ENCODE measurements at places on chromosomes 7 and 10.

DNA sequence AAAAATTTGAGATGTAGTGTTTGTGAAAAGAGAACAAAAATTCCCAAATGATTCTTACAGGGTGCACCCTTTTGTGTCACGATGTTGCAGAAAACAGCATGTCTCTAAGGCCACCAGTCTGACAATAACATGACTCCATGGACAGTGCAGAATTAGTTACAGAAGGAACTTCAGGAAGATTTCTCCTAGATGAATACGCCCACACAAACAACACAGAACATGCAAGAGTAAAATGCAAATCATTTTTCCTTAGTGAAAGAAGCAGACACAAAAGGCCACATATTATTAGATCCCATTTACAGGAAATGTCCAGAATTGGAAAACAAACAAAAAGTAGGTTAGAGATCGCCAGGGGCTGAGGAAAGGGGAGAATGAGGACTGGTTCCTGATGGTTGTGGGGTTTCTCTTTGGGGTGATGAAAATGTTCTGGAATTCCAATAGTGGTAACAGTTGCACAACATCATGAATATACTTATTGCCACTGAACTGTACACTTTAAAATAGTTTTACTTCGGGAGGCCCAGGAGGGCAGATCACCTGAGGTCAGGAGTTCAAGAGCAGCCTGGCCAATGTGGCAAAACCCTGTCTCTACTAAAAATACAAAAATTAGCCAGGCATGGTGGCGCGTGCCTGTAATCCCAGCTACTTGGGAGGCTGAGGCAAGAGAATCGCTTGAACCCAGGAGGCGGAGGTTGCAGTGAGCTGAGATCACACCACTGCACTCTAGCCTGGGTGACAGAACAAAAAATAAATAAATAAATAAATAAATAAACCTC lies 10.2 kb downstream of the ZC3HAV1 start:
- DNase-seq, result no peak

DNA sequence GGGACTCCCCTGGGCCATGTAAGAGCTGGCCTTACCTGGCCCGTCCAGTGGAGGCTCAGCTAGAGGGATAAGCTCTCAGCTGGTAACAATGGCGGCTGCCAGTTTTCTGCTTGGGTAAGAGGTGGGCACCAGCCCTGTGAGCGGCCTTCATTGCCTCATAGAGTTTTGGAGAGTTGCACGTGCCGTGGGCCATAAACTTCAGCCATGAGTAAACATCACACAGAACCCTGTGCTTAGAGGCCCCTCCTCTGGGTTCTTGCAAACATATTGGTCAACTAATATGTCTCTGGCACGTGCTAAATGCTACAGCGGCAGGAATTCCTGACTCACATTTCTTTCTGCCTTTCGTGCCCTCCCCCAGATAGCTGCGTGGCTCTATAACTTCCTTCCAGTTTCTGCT lies 103.9 kb upstream of the LEP start:
- DNase-seq, result no peak

- no peak for DNase-seq
Measured at GRCh38 chr7:98234429-98235147, 17.4 kb downstream of the TECPR1 start.

DNA sequence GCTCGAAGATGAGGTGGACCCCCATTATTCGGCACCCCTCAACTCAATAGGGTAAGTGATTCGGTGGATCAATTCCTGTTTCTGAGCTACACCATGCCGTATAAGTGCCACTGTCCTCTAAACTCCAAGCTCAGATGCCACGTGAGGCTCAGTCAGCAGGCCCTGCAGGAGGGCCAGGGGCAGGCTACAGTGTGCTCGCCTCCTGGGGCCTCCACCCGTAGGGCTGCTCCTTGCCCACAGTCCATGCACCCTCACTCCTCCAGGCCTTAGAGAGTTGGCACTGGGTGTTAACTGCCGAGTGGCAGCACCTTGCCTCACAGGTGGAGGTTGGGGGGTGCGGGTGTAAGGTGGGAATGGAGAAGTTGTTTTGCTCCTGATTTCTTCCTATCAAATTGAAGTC lies 12.1 kb downstream of the C10orf53 start:
- DNase-seq, result no peak

- DNase-seq, result no peak
Measured at GRCh38 chr10:34003561-34003960, 669.1 kb upstream of the NRP1 start.

DNA sequence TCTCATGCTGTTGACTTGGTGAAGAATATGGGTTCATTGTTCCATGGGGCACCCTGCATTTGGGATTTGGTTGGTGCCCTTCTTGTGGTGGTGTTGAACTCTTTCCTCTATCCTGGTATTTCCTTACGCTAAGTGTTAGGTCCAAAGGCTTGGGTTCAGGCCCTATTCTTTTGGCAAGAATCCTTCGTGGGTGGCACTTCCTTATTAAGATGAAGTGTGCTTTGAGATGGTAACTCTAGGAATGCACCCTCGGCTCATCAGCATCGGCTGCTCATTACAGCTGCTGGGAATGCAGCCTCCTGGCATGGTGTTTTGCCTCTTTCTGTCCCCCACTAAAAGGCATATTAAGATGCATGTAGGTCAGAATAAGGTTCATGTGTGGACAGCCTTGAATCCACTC lies 380.7 kb downstream of the RPS24 start:
- DNase-seq, result no peak

DNA sequence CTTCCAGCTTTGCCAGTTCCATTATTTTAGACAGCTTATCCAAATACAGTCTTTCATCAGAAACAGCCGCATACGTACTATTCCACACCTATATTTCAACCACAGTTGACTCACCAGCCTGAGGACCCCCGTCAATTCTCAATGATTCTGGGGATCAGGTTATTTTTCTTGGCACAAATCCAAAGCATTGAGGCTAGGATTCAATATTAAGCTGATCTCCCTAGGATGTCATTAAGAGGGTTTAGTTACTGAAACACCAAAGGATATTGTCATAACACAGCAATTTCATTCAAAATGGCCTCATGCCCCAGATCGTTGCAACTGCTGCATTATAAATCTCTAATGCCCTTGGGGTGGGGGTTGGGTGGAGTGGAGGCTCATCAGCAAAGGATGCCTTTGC lies 214.6 kb downstream of the PTEN start:
- no peak for DNase-seq

- peak; percentile 5 for DNase-seq
Measured at GRCh38 chr7:66043681-66044497, 31.7 kb upstream of the ASL start.

- no peak for DNase-seq
Measured at GRCh38 chr10:120530699-120531098, 73.7 kb downstream of the PLPP4 start.

DNA sequence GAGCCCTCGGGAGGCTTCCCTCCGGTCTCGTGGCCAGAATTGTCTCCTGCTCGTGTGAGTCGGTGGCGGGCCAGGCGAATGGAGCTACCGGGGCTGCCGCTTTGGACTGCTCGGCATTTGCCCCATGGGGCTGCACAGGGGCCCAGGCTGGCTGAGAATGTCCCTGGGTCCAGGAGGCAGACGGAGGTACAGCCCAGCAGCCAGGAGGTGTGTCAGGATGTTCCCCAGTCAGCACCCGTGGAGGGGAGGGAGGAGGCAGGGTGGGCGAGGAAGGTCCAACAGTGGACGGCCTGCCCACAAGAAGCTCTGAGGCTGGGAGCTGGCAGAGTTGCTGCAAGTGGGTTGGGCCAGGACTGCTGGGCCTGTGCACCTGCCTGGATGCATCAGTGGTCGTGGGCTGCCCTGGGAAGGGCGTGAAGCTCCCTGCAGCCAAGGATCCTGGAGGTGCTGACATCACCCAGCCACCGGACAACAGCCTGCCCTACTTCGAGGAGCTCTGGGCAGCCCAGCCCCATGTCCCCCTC lies 46.4 kb downstream of the PDGFA start:
- DNase-seq, result no peak

DNA sequence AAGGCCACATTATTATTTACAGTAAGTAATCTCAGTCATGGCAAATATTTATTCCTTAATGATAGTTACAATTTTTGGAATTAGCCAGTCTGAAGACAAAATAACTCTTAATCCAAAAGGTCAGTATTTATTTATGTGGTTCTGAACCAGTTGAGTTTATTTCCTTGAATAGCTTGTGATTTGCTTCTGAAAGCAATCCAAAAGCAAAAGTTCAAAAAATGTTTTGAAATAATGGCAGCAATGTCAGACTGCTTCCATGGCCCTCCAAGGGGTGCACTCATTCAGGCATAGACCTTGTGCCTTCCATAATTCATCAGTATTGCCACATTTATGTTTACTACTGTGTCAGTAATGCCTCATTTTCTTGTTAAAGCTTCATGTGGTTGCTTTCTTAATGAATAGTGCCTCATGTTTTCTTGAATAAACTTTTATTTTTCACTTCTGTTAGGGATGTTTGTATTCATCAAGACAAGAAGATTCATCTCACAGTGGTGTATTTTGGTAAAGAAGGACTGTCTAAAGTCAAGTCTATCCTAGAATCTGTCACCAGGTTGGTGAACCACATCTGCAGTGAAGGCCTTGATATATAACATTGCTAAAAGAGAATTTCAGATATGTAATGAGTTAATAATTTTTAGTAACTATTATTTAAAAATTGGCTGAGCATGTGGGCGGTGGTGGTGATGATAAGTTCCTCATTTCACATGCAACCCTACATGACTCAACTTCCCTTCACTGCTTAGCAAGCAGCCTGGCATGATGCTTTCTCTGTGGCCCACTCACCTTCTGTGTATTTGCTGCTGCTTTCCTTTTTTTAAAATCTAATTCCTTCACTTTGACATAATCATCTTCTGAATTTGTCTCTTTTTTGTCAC lies 22.0 kb downstream of the CSGALNACT2 start:
- DNase-seq, result no peak

- no peak for DNase-seq
Measured at GRCh38 chr7:155355176-155355575, 57.5 kb downstream of the INSIG1 start.

- DNase-seq, result no peak
Measured at GRCh38 chr7:141944811-141945210, 2.0 kb downstream of the CLEC5A start.

DNA sequence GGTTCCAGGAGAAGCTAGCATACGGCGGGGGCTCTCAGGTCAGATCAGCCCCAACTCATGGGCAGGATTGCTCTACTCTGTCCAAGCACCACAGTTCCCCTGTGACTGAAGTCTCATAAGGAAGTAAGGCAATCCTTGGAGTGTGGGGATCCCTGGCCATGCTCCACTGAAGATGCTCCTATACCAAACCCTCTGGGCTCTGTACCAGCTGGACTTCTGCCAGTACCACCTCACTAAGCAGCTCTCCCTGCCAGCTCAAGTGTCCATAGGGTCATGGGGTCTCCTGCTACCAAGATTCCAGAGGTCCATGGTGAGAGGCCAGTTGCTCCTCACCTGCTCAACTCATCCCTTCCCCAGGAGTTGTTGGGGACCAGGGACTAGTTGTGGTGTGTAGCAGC lies 355.7 kb upstream of the STEAP1 start:
- DNase-seq, result no peak

DNA sequence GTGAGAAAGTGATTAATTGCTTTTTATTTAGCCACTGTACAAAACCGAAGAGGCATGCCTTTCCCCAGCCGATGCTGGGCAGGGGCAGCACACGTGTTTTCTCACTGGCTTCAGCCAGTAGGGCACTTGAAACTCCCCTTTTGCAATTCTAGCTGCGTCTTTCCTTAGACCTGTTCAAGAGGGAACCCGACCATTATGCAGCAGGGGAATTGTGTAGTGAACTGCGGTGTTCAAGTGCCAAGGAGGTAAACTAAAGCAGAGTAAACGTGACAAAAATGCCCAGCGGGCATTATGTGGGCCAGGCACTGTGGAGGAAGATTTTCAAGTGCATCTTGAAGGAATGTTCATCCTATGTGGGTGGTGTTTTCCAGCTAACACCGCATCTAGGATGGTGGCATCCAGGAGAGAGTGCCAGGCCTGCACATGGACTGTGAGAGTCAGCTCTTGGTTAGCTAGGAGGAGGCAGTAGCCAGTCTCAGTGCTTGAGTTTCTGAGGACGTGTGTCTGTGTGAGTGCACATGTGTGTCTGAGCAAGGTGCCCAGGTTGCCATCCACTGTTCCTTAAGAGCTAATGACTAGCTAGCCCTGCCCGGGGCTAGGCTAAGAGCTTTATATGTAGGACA lies 3.3 kb downstream of the WIPF3 start:
- DNase-seq, result no peak

- DNase-seq, result no peak
Measured at GRCh38 chr7:140774371-140774770, 77.9 kb downstream of the NDUFB2 start.

DNA sequence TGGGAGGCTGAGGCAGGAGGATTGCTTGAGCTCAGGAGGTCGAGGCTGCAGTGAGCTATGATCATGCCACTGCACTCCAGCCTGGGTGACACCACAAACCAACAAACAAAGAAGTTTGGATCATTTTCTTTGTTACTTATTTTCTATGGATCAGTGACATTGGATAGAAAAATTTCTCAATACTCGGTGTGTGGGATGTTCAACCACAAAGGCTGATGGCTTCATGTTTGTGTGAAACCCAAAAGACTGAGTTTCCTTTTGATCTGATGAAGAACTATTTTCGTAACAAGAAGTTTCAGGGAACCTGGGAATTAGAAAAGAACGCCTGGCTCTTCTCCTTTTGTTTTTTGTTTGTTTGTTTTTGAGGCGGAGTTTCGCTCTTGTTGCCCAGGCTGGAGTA lies 104.0 kb downstream of the HOXA1 start:
- DNase-seq, result no peak

DNA sequence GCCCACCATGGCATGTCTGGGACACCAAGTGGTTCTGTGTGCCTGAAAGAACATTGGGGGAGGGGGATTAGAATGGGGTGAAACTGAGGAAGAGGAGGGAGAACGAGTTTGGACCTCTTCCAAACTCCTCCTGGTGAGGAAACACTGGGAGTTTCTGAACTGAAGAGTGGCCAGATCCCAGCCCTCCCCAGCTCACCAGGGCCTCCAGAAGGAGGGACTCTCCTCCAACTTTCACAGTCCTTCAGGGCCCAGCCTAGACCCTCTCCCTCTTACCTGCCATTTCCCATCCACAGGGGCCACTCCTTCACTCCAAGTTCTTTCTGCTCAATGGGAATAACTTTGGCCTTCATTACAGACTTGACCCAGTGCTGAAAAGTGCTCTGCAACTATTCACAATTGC lies 132.0 kb upstream of the FOXK1 start:
- DNase-seq, result no peak

DNA sequence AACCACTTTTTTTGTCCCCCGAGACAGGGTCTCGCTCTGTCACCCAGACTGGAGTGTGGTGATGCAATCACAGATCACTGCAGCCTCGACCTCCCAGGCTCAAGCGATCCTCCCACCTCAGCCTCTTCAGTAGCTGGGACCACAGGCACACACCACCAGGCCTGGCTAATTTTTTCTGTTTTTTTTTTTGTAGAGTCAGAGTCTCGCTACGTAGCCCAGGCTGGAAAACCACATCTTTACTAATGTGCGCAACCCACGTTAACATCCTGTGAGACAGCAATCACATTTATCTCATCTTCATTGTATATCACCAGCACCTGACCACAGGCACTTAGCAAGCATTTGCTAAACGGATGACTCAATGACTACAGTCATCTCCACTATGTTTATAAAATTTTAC lies 77.8 kb upstream of the ATP6V0A4 start:
- DNase-seq, result peak; percentile 27

GRCh38 chr10:131021246-131021895 lies 290.1 kb downstream of the TCERG1L start:
- DNase-seq, result no peak

Measured in CD8-positive, alpha-beta memory T cell (primary cell).